Stimulated activated CD4-positive, alpha-beta T cell treated with anti-CD3 and anti-CD28 coated beads, Interleukin-4, amount 100 ng/mL, for 24 hours (primary cell): ENCODE measurements at places on chromosomes 16 and 17.

- no peak for DNase-seq
Measured at GRCh38 chr17:3678095-3678820, 9.6 kb downstream of the EMC6 start.

GRCh38 chr16:10510279-10510678 is 70.1 kb downstream of the EMP2 start:
- no peak for DNase-seq

DNA sequence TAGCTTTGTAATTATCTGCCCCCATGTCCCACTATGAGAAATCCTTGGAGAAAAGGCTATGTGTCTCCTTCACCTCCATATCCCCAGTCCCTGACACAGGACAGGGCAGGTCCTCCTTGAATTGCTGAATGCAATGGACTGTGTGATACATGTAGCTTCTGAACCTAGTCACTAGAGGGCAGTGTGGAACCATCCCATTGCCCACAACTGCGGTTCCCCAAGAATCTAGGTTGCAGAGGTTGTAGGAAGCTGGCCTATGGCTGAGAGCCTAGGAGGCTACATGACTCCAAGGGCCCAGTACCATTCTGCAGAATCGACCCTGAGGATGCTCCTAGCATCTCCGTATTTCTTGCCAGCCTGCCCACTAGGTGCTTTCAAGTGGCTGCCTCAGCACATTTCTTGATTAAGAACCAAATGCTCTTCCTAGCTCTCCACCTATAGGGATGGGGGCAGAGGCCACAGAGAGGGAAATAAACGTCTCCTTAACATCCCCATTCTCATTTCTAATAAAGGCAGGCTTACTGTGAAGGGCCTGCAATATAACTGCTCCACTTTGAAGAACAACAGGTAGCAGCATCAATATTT is 394.0 kb downstream of the CA10 start:
- DNase-seq = peak; percentile 43

DNA sequence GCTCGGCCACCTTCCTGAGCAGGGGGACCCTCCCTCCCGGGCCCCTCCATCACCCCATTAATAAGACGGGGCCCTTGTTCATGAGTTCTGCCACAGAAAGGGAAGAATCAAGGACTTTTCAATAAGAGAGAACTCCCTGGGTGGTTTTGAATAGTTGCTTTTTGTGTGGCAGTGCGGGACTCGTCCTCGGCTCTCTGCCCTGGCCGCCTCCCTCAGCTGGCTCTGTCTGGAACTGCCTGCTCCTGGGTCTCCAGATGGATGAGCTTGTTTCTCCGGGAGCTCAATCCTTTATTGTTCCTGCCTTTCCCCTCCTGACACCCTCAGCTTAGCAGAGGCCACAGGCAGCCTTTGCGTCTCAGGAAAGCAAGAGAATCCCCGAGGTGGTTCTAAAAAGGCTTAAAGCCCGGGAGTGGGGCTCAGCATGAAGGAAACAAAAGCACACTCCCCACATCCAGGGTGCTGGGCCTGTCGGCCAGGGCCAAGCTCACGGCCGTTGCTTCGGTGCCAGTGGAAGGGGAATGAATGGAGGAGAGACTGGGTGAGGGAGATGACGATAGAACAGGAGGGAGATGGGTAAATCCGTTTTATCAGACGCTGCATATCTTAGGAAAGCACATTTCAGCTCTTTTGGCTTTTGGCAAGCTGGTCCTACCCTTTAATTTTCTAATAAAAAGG is 60.2 kb downstream of the RAI1 start:
- no peak for DNase-seq

DNA sequence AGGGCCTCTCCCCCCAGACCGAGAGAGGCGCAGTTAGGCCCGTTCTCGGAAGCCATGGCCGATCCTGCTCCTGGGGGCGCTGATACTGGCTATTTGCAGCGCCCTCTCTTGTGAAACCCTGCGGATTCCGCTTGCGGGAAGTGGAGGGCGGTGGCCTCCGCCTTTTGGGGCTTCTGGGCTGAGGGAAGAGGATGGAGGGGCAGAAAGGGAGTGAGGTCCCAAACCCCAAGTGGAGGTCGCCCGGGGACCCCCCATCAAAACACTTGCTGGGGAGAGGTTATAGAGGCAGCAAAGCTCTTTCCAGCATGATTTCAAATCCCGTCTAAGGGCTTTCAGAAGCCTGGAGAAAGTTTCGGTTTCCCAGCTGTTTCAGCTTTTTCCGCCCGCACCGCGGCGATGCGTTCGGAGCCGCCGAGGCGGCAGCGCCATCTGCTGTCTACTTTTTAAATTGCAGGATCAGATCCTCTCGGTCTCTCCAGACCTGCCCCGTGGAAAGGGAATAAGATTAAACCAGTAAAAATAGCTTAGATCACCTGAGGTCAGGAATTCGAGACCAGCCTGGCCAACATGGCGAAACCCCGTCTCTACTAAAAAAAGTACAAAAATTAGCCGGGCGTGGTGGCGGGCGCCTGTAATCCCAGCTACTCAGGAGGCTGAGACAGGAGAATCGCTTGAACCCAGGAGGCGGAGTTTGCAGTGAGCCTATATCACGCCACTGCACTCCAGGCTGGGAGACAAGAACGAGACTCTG is 15.8 kb downstream of the SNX20 start:
- DNase-seq = peak; percentile 84

- DNase-seq = no peak
Measured at GRCh38 chr16:57159447-57159846, 26.4 kb downstream of the PSME3IP1 start.

GRCh38 chr17:72705905-72706395 is 386.5 kb downstream of the SLC39A11 start:
- no peak for DNase-seq

DNA sequence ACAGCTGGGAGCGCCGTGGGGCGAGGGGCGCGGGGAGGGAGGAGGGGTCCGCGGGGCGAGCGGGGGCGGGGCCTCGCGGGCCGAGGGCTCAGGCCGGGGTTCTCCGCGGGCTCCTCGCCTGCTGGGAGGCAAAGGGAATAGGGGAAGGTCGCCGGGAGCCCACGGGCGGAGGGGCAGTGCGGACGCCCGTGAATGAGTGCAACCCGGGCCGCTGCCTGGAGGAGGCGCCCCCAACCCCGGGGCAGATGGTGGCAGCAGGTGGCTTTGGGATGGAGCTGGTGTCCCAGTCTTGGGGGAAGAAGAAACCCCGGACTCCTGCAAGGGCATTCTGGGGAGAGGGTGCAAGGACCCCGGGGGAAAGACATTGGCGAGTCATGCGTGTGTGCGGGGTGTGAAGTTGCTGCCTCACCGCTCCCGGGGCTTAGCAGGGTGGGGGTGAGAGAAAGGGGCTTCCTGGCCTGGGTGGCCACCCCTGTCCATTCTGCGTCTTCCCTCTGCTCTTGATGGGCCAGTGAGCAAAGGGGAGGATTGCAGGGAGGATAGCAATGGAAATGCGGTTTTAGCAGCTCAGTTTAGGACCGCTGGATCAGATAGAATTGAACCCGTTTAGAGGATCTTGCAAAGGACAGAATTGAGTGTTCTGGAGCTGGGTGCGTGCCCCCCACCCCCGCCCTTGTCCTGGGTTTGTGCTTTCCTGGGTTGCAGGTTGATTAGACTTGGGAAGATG is 526 bp downstream of the KIAA0513 start:
- peak; percentile 12 for DNase-seq

DNA sequence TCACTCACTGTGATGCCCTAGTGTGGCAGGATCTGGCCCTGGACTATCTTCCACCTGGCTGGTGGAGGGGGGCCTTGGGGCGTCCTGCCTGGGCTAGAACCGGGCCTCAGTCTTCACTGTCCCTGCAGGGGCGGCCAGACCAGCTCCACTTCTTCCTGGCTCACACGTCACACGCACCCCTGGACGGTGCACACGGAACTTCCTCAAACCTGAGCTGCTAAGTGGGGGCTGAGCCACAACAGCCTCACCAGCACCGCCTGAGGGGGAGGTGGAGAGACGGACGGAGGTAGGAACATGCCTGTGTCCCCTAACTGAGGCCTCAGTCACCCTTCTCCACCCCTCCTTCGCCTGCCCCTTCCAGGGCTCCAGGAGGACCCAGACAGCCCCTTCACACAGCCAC is 36.6 kb downstream of the TIMM22 start:
- no peak for DNase-seq

DNA sequence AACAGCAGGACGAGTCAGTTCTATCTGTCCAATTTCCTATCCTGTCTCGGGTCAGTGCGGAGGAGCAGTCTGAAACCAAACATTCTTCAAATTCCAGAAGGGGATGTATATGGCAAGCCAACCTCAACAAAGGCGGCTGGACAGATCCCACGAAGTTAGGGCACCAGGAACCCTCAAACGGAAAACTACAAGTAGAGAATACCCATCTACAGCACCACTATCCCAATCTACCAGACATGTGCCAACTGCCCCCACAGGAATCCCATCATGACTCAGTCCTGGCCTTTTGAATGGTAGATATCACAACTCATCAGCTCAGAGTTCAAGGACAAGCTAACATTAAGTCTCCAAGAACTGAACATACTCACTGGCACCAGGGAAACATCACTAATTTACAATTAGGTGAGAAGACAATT is 2.3 kb downstream of the NAT9 start:
- no peak for DNase-seq

DNA sequence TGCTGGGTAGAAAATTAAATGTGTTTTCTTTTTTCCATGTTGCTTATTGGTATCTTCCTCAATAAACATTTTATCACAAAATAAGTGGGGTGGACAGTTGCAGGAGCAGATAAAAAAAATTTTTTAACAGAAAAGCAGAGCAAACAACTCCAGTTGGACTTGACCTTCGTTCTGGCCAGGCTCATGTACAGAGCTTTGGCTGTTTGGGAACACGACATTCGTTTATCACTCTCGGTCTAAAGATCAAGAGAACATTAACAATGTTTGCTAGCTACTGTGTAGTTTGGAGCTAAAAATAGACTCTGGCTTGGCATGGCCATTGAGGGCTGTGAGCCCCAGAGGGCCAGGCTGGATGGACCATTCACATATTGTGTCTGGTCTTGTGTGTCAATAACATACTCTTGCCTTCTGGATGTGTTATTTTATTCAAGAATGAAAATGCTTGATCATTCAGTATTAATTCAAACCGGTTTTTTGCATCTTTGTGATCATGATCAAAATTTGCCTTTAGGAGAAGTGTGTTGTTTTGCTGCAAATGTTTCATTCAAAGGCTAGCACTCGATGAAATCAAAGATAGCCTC is 56.6 kb downstream of the TMEM186 start:
- no peak for DNase-seq

- DNase-seq = no peak
Measured at GRCh38 chr17:1504866-1505265, 11.5 kb downstream of the INPP5K start.

GRCh38 chr17:5913032-5913531 is 157.1 kb upstream of the WSCD1 start:
- DNase-seq = no peak

DNA sequence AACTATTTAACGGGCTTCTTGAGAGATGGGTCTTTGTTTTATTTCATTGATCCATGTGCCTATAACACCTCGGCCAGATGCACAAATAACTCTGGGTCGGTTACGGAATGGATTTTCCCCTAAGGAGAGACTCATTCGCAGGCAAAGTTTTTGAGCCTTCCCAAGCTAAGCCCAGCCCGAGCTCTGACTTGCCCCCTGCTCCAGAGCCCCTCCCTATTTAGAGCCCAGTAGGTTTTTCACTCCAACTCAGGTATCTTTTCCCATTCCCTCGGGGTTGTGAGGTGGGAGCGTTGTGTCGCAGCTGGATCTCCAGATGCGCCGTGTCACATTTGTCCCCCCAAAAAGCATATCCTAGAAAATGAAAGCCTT is 812 bp upstream of the MYOCD start:
- DNase-seq = no peak
